ENCODE measurements at places on chromosomes 4 and X.
A peak's percentile ranks its signal among the peaks of the same experiment; 100 is the strongest.

DNA sequence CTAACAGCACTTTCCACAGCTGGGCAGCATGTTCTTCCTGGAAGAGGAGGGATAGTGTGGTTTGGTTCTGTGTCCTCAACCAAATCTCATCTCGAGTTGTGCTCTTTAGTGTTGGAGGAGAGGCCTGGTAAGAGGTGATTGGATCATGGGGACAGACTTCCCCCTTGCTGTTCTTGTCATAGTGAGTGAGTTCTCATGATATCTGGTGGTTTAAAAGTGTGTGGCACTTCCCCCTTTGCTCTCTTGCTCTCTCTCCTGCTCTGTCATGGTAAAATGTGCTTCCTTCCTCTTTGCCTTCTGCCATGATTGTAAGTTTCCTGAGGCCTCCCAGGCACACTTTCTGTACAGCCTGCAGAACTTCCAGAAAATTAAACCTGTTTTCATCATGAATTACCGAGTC is 133.7 kb upstream of the NDP start:
- no peak for DNase-seq

DNA sequence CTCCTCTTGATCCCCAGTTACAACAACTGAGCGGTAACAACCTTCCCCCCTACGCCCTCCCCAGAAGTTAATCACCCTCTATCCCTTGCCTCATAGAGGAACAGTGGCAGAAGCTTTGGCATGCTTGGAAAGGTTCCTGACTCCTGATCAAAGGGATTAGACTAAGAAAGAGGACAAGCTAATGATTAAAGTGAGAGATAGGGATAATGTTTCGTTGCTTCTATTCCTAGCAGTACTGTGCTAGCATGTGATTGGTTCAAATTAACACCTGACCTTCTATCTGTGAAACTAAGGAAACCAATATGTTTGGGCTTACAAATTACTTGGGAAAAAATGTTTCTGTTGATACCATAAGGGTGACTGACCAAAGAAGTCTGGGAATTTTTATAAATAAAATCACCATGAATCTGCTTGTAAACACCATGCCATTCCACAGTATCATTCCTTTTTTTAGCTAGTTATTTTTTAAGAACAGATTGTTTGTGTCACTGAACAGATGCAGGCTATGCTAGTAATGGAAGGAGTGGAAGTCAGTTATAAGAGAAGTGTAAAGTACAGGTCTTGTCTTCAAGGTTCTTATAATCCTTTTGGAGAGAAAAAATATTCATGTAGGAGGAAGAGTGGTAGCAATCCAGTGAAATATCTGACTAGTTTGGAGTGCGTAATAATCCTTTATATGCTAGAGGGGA is 11.3 kb upstream of the ATP1B4 start:
- no peak for DNase-seq

- no peak for DNase-seq
Observed at GRCh38 chr4:154838155-154838554, 57.1 kb downstream of the RBM46 start.

DNA sequence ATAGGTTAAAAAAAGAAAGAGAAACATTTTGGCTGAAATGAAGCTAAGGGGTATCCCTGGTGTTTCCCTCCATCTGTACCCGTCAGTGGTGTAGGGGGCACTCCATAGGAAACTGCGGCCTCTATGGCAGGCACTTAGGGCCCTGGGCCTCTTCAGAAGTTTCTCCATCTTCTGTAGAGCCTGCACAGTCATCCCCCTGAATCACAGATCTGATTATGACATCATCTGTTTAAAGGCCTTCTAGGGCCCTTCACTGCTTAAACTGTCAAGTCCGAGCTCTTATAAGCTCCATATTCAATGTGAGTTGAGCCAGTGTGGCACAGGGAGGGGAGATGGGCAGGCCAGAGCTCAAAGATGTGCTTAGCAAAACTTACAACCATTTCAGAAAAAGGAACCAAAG is 241.3 kb downstream of the NR3C2 start:
- DNase-seq: no peak

DNA sequence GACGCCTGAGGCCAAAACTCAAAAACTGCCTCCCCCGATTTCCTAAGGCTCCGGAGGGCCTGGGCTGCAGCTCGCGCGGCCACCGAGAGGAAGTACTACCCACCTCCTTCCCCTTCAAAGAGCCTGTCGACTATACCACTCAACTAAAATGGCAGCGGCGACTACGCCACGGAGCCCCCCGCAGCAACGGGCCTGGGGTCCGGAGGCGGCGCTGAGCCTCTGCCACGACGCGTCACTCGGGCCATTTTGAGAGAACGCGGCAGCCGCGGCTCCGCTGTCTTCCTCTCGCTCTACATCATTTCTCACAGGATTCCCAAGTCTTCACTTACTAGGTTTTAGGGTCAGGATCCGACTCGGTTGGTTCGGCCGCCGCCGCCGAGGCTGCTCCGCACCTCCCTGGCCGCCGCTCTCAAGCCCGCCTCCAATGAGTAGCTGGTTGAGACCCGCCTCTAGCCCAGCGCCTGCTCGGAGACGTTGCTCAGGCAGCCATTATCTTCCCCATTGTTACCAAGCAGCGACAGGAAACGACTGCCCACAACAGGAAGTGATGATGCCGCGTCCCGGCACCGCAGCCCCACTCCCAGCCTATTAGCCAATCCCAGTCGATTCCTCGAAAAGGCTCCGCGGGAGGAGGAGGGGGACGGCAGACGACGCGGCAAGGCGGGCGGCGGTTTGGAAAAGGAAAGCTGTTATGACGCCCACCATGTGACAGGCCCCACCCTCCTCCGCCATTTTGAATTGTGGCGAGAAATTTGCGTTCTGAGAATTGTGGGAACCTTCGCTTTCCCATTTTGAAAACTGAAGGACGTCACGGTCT is at the start of gene RLIM:
Gene RLIM, minus strand, starts transcription at position 532 of the 817 bp plus-strand sequence. CDS start 18,647 bp downstream, outside the sequence.
- peak; percentile 46 for DNase-seq

DNA sequence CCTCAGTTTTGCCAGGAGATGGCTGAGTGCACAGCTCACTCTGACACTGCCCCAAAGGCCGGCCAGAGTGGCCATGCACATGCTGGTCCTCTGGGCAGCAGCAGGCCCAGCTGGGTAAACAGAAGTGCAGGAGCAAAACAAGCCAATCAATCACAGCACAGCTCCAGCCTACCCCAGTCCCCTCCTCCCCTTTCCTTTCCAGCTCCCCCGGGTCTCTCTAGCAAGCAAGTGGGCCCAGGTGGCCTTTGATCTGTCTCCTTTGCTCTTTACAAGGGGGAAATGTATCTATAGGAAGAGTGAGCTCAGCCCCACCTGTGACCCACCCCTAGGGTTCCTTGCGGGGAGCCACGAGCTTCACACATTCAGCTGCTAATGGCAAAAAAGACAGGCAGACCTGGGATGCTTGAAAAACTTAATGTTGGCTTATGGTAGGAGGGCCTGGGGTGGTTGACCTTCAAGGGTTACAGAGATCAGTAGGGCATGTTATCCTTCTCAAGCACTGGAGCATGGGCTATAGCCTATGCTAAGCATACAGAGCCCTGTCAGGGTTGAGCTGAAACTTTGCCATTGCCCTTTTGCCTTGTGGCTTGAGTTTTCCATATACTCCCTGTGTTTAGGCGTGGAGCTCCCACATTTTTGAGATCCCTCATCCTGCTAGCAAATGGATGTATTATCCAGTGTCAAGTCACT is 57.8 kb upstream of the PLAC1 start:
- DNase-seq: no peak

GRCh38 chr4:1837069-1837468 is 18.9 kb downstream of the LETM1 start:
- DNase-seq: no peak

DNA sequence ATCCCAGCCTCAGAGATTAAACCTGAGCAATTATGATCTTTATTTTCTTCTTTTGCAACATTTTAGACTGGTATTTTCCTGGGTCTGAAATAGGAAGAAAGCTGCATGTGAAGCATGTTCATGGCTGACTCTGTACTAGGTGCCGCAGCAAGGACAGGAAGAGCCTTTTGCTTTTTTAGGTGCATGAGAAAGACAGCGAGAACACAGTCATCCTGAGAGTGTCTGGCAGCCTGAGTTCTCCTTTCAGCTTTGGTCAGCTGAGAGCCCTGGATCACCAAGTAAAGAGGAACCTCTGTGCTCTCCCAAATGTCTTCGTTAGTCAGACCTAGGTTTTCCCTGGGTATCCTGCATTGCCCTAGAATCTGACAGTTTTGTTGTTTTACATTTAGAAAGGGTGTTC is 29.8 kb downstream of the FAM149A start:
- DNase-seq: peak; percentile 23

- DNase-seq: no peak
Observed at GRCh38 chrX:154369449-154370299, 4.8 kb downstream of the FLNA start.

Measured in GM19239 (cell line).